ENCODE measurements at places on chromosomes 7 and 10.

DNA sequence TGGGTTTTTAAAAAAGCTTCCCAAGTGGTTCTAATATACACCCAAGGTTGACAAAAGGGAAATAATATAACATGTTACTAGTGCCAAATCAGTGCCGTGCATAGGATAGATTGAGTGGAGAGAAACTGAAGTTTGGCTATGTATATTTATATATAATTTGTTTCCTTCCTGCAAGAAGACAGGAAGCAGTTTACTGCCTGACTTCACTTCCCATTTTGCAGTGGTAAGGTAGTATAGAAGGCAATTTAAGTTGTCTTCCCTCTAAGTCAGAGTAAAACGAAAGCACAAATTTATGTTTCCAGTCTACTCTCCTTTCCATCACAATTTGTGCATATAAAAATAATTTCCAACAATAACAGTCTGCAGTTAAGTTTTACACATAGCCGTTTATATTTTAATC, 3.4 kb upstream of the HYCC1 start:
- no peak for DNase-seq

GRCh38 chr10:83995738-83996331, 143.5 kb upstream of the GHITM start:
- no peak for DNase-seq

GRCh38 chr10:24240041-24240751, 31.3 kb downstream of the KIAA1217 start:
- DNase-seq, result no peak

DNA sequence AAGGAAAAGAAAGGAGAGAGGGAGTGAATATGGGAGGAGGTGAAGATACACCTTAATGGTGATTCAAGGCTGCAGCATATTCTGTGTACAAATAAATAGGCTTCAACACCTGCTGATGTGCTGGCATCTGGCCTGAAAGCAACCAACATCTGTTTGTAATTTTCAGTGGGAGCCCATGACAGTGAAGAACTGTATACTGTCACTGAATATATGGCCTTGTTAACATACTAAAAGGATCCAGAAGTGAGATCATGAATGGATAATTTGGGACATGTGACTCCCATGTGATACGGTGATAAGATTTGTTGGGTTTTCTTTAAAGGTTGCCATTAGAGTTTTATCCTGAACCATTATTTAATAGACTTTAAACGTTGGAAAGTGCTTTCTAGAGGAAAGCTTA, 459.3 kb downstream of the CNTNAP2 start:
- no peak for DNase-seq

DNA sequence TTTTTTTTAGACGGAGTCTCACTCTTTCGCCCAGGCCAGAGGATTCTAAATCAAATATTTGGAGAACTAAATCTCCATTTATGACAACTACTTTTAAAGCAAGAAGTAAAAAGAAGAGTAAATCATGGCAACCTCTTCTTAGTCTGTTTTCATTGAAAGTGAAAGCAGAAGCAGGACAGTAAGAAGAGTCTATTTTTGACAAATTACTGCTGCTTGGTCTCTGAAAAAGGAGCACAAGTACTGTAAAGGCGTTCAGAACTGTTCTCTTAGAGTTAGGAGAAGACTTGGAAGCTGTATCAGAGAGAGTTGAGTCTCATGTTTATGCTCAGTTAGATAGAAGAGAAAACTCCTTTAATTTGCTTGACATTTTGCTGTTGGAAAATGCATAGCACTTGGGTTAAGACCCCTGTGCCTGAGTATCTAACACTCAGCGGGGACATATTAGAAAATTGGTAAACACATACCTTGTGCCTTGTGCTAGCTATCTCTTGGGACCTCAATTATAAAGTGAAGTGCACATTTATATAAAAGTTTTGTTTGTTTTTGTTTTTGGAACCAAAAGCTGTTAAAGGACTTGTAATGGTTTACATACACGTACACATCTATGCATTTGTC, 433.0 kb downstream of the ANKRD7 start:
- DNase-seq, result no peak

DNA sequence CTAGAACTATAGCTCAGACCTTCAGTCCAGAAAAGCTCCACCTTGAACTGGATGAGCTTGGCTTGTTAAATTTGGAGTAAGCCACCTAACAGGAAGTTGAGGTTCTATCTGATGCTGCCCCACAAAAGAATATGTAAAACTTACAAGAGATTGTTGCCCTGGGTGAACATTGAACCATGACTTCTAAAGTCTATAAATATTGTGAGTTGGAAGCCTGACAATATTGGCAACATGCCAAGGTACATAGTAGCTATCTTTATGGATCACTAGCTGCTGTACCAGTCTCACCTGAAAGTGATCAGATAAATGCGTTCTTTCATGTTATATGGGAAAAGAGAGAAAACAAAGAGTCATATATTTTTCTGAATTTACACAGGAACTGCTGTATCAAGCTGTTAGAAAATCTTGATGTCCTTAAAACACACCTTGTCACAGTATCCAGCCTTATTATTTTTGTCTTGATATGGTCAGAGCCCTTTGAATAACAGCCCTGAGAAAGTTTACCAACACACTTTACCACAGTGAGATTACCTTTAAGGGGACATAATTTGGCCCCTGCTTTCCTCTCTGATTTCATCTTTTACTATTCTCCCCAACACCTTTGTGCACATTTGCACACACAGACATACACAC, 92.0 kb downstream of the LSMEM1 start:
- DNase-seq, result no peak

Data from stimulated activated CD4-positive, alpha-beta T cell treated with anti-CD3 and anti-CD28 coated beads, TNF-alpha, amount 100 ng/mL, for 24 hours (primary cell).